ENCODE measurements at places on chromosomes 3 and 15.

GRCh38 chr15:56832125-56832524 is 86.3 kb upstream of the TCF12 start:
- no peak for DNase-seq

- DNase-seq: no peak
Observed at GRCh38 chr15:100252359-100252758, 89.4 kb downstream of the ADAMTS17 start.

GRCh38 chr3:48244461-48244860 is 3.6 kb downstream of the ZNF589 start:
- no peak for DNase-seq

DNA sequence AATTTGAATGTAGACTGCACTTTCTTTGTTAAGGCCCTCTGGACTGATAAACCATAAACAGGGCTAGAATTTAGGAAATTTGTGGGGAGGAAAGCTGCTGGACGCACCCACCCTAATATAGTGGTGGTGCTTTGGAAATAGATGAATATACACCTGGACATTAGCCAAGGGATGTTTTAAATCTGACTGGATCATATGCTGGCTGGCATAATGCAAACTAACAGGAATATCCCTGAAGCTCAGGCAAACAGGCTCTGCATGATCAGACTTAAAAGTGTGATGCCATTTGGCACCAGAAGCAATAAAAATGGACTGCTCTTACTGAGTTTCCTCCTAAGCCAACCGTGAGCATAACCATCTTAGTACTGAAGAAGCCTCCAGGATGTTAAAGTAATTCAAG is 465.8 kb upstream of the ROBO1 start:
- DNase-seq: no peak

DNA sequence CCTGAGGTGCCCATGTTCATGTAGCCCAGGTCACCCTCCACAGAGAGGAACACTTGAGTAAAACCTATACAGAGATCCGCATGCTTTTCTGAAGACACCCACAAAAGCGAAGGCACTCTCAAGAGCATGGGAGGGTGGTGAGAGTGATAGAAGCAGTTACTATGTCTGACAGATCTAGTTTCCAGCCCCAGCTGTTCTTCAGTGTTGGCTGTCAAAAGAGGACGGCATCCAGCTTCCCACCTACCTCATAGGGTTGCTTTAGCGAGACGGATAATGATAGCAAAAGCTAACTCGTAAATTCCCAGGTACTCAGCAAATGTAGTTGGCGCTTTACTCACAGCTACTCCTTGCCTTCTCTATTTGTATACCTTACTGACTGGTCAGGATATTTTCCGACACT is 3.0 kb upstream of the MEX3B start:
- DNase-seq: no peak

DNA sequence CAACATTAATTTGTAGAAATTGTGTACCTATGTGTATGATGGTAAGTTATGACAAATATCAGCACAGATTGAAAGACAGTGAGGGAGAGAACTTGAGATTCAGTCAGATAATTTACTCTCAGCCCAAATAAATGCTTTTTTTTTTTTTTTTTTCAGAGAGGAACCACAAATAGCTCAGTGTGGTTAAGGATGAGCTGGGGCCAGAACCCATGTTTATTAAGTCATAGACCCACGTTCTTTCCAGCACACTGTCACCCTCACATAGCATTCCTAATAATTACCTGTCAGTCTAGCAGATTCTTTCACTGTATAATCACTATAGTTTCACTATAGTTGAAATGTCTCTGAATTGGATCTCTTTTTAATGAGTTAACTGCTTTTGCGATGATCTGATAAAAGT is 246.1 kb downstream of the ZIC1 start:
- DNase-seq: no peak

DNA sequence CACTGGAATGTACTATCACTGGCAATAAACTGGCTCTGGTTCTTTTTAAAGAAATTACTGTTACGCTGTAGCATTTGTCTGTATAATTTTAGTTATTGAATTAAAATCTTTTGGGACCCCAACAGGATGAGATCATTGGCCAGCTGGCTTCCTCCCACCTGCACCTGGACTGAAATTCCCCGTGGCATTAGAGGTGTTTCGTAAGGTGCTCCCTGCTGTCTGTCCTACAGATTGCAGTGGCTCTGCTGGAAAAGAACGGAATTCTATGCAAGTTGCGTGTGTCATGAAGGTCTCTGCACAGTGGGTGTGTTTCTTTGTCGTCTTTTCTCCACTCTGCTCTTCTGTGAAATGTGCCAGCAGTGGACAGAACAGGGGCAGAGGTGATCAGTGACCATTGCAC is 383.4 kb downstream of the PTPRG start:
- DNase-seq: no peak

All from T follicular helper cell (primary cell).